ENCODE measurements at places on chromosomes 1 and 21.

DNA sequence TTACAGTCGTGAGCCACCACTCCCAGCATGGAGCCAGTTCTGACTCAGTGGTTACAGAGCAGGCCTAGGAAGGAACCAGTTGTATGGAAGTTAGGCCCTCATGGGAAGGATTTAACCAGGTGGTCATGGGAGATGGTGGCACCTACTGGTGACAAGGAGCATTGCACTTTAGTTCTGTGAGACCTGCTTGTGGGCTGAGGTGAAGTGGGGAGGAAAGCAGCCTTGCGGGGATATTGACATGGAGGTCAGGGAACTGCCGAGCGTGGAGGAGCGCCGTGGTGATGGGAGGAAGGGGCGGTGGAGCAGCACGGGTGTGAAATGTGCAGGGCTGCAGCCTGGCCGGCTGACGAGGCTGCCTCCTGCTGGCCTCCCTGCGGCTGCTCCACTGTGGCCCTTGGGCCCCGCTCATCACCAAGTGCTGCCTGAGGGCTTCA lies 100.4 kb downstream of the GALNT2 start:
- DNase-seq = peak; percentile 39

- no peak for DNase-seq
Observed at GRCh38 chr1:110582378-110582777, 23.8 kb downstream of the KCNA2 start.

GRCh38 chr1:11790880-11791715 lies 14.7 kb downstream of the MTHFR start:
- DNase-seq = no peak

DNA sequence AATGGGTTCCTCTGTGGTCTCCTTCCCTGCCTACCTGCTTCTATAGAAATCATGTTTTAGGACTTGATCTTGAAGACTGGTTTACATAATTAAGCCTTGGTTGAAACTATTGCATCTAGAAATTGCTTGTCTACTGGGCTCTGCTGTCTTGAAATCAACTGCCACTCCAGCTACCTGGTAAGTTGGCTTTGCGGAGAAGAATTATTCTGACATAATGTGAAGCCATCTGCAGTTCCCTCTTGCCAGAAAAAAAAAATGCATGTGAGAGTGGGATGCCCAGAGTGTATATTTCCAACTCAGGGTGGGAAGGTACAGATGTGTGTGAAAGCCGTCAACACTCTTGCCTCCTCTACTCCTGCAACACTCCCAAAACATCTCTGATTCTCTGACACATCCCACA lies 27.2 kb downstream of the C8B start:
- DNase-seq = no peak

DNA sequence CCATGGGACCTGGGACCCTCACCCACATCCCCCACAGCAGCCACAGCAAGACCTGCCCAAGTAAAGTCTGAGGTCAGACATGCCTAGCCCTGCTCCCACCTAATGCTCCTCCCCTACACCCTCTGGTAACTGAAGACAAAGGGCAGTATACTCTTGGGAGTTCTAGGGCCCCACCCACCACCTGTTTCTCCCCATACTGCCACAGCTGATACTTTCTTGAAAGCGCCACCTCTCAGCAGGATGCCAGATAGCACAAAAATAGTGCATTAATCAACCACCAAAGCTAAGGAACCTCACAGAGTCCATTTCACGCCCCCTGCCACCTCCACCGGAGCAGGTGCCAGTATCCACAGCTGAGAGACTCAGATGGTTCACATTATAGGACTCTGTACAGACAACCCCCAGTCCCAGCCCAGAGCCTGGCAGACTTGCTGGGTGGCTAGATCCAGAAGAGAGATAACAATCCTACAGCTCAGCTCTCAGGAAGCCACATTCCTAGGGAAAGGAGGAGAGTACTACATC lies 238.1 kb downstream of the LRRC40 start:
- no peak for DNase-seq

DNA sequence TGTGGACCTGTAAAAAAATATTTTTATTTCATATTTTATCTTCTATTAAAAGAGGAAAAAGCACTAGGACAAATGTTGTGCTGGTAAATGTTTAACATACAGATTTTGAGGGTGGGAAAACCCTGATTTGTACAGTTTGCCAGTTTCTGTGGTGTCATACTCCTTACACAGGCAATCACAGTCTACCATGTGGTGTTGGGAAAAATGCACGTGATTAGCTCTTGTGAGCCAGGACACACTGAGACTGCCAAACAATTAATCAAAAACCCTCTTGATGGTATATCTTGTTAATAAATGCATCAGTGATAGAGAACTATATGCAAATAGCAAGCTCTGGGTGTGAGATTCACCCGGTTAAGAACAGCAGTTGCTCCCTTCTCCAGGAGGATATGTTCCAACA lies 136.5 kb upstream of the ZC3H11B start:
- no peak for DNase-seq
